Fibroblast of lung (primary cell): ENCODE measurements at places on chromosomes 6 and 20. TPM values are rescaled to one million over a fixed set of nuclear protein-coding genes. Genes with fewer than 3 reads are reported as not detected.
A peak's percentile ranks its signal among the peaks of the same experiment; 100 is the strongest.

PRSS16 gene
- total RNA-seq, result not detected in 2 replicates

GRCh38 chr20:63120808-63121090 is 95.2 kb downstream of the YTHDF1 start:
- H3K27me3 ChIP-seq, result no peaks in the 10 kb centered on the region
- no peak overlapping the region for H3K27ac ChIP-seq
- H3K4me3 ChIP-seq, result no peak overlapping the region
- no peak for DNase-seq

GRCh38 chr20:19974630-19975435 is 42.3 kb upstream of the NAA20 start:
- DNase-seq, result peak; percentile 94
- H3K27me3 ChIP-seq, result no peaks in the 10 kb centered on the region
- H3K27ac ChIP-seq, result peak overlapping the region; percentile 86
- peaks cover 9% of the 10 kb centered on the region for H3K4me1 ChIP-seq

DNA sequence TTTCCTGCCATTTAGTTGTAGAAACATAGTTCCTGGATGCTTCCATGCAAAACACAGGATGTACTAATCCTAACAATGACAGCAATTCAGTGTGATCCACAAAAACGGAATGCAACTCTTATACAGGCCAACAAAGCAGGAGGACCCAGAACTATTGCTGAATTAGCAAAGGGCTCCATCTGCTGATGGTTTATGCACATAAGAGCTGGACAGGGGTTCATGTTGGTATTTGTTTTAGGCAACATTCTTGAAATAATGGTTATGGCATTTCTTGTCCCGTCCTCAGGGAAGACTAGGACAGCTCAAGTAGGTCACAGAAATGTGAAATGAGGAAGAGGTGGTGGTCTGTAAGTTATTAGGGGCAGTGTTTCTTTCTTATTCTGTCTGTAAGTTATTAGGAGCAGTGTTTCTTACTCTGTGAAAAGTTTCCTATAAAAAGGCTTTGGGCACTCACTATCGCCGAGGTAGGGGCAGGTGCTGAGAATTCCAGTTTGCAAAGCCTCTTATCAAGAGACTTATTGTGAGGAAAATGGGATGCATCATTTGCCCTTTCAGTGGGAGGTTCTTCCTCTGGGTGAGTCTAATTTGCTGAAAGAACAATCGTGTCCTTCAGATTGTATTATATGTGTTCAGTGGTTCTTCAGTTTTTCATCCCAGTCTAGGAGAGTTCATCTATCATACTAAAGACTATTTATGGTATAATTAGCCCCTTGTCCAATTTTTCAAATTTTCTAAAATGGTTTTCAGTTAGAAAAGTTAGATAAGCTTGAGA is 171.1 kb downstream of the MCHR2 start:
- no peaks in the 10 kb centered on the region for H3K27me3 ChIP-seq
- H3K4me1 ChIP-seq, result no peaks in the 10 kb centered on the region
- peak; percentile 57 for DNase-seq
- H3K27ac ChIP-seq, result no peak overlapping the region
- H3K4me3 ChIP-seq, result peak overlapping the region; percentile 44
- no peaks in the 10 kb centered on the region for H3K36me3 ChIP-seq

L3MBTL1 gene
- total RNA-seq, result 6.2 and 10.7 TPM in 2 replicates

- no peak overlapping the region for H3K4me3 ChIP-seq
- DNase-seq, result no peak
- H3K36me3 ChIP-seq, result no peaks in the 10 kb centered on the region
- no peaks in the 10 kb centered on the region for H3K27me3 ChIP-seq
- no peak overlapping the region for H3K27ac ChIP-seq
- H3K4me1 ChIP-seq, result peaks cover 2% of the 10 kb centered on the region
Measured at GRCh38 chr6:57209030-57209429, 13.1 kb downstream of the RAB23 start.

GRCh38 chr20:4220756-4221155 is 205.4 kb upstream of the RNF24 start:
- H3K27me3 ChIP-seq, result peaks cover 2% of the 10 kb centered on the region
- no peak for DNase-seq
- peaks cover 15% of the 10 kb centered on the region for H3K4me1 ChIP-seq
- H3K4me3 ChIP-seq, result no peak overlapping the region
- H3K27ac ChIP-seq, result no peak overlapping the region

GRCh38 chr6:43007126-43007525 is 6.6 kb downstream of the MEA1 start:
- H3K36me3 ChIP-seq, result peaks cover 30% of the 10 kb centered on the region
- H3K4me3 ChIP-seq, result no peak overlapping the region
- H3K4me1 ChIP-seq, result no peaks in the 10 kb centered on the region
- no peak for DNase-seq

CDH4 gene
- 2.3 and 4.8 TPM in 2 replicates for total RNA-seq

- H3K4me1 ChIP-seq, result no peaks in the 10 kb centered on the region
- peak; percentile 49 for DNase-seq
- H3K36me3 ChIP-seq, result no peaks in the 10 kb centered on the region
- no peak overlapping the region for H3K27ac ChIP-seq
- H3K27me3 ChIP-seq, result no peaks in the 10 kb centered on the region
Measured at GRCh38 chr6:28747631-28748157, 176.1 kb downstream of the TRIM27 start.

DNA sequence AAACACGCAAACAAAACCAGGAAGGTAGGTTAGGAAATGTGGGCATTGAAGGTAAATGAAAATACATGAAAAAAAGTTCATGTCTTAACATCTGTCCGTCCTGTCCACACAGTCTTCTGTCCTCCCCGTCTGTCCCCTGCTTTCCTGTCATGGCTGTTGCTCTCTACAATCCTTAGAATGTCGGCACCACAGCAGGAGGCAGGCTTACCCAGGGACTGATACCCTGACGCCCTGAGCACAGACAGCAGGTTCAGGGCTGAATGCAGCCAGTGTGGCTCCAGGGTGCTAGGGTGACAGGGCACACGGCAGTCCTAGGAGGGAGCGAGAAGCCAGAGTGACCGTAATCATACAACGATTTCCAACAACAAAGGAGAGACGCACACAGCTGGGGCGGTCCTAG is 123.7 kb downstream of the IRF4 start:
- no peak overlapping the region for H3K4me3 ChIP-seq
- no peaks in the 10 kb centered on the region for H3K4me1 ChIP-seq
- H3K27ac ChIP-seq, result no peak overlapping the region
- H3K27me3 ChIP-seq, result no peaks in the 10 kb centered on the region
- H3K36me3 ChIP-seq, result no peaks in the 10 kb centered on the region
- no peak for DNase-seq

MUC22 gene
- total RNA-seq, result not detected in 2 replicates

ANKRD66 gene
- not detected in 2 replicates for total RNA-seq

DNA sequence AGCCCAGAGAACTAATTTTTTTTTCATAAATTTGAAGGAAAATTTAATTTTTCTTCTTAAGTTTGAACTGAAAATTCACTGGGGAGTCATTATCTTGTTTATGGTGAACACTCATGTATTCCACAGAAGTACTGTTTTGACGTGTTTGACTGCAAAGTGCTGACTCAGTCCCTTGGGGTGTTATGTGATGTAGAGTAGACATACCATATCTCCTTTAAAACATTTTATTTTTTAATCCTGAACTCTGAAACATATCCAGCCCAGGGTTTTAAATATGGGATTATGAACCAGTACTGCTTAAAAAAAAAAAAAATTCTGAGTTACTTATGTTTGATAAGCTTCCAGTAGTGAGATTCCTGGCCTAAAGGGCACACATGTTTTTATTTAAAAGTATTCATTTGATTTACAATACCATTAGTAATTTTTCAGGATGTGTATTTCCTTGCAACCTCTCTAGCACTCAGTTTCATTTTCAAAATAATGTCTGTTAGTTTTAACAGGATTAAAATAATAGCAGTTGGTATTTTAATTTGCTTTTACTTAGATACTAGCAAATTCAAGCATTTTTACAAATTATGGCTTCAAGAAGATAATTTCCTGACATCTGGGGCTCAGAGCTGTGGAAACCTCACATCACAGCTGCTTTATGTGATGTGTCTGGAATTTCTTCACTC is 81.7 kb upstream of the PDE10A start:
- no peak overlapping the region for H3K27ac ChIP-seq
- no peaks in the 10 kb centered on the region for H3K27me3 ChIP-seq
- no peaks in the 10 kb centered on the region for H3K36me3 ChIP-seq
- no peak for DNase-seq

IL17A gene
- total RNA-seq, result not detected in 2 replicates

- no peak for DNase-seq
- H3K36me3 ChIP-seq, result no peaks in the 10 kb centered on the region
- no peak overlapping the region for H3K4me3 ChIP-seq
- H3K27me3 ChIP-seq, result no peaks in the 10 kb centered on the region
- H3K4me1 ChIP-seq, result peaks cover 2% of the 10 kb centered on the region
- H3K27ac ChIP-seq, result no peak overlapping the region
Measured at GRCh38 chr6:166336847-166337246, 5.5 kb downstream of the SFT2D1 start.

RBM24 gene
- total RNA-seq, result 1.0 and 2.5 TPM in 2 replicates

F13A1 gene
- total RNA-seq, result under 0.01 TPM in 1 of 2 replicates, not detected in the other

DNA sequence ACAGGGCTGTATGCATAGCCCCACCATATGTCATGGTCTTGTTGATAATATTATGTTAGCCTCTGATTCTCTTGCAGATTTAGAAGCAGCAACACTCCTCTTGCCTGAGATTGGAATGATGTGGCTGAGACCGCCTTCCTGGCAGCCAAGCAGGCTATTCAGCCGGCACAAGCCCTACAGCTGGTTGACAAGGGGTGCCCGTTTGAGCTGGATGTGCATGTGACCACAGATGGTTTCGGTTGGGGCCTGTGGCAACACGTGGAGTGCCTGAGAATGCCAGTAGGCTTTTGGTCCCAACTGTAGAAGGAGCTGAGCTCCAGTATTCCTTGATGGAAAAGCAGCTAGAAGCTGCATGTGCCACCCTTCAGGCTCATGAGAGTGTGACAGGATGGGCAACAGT is 303.6 kb upstream of the POU3F2 start:
- no peak overlapping the region for H3K4me3 ChIP-seq
- H3K27ac ChIP-seq, result no peak overlapping the region
- H3K36me3 ChIP-seq, result no peaks in the 10 kb centered on the region
- H3K4me1 ChIP-seq, result no peaks in the 10 kb centered on the region
- no peaks in the 10 kb centered on the region for H3K27me3 ChIP-seq

GRCh38 chr6:151300267-151300991 is 60.7 kb downstream of the AKAP12 start:
- no peak overlapping the region for H3K27ac ChIP-seq
- no peak for DNase-seq
- no peaks in the 10 kb centered on the region for H3K27me3 ChIP-seq
- H3K4me1 ChIP-seq, result no peaks in the 10 kb centered on the region
- no peaks in the 10 kb centered on the region for H3K36me3 ChIP-seq

- H3K27me3 ChIP-seq, result no peaks in the 10 kb centered on the region
- no peak overlapping the region for H3K27ac ChIP-seq
- no peaks in the 10 kb centered on the region for H3K4me1 ChIP-seq
- no peak overlapping the region for H3K4me3 ChIP-seq
- peak; percentile 3 for DNase-seq
Measured at GRCh38 chr6:169833258-169833794, 81.9 kb downstream of the ERMARD start.

- no peak overlapping the region for H3K27ac ChIP-seq
- H3K4me3 ChIP-seq, result no peak overlapping the region
Measured at GRCh38 chr6:3518356-3519190, 61.7 kb upstream of the SLC22A23 start.

OR2H1 gene
- not detected in 2 replicates for total RNA-seq
